Amniotic epithelial cell (primary cell): ENCODE measurements at places on chromosomes 1 and 21.
A peak's percentile ranks its signal among the peaks of the same experiment; 100 is the strongest.

- peak; percentile 32 for DNase-seq
Observed at GRCh38 chr1:65395887-65396612, 24.4 kb upstream of the LEPR start.

DNA sequence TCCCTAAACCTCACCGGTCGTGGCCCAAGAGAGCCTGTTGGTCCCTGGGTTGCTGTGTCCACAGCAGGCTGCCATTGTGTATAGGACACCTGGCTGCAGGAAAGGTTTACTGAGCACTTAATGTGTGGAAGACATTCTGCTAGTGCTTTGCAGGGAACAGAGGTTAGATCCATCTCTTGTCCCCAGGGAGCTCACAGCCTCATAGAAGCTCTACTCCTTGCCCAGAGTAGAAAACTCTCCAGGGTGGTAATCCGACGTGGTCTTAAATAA is 16.9 kb upstream of the ALPL start:
- no peak for DNase-seq

- no peak for DNase-seq
Observed at GRCh38 chr1:156750711-156751450, 594 bp downstream of the HDGF start.

DNA sequence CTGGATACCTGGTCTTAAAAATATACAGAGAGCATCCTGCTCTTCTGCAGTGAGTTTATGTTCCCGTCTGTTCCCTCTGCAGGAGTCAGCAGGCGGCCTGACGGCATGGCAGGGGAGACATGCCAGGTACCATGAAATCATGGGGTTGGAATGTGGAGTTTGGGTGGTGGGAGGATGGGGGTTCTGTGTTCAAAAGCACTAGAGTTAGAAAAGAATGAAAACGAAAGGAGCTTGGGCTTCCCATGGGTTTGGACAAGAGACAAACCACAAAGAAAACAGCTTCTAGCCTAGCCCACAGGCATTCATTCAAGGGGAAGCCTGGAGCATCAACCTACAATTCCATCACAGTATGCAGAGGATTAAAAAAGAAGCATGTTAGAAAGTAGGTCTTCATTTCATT is 59.9 kb downstream of the WARS2 start:
- DNase-seq = peak; percentile 99

DNA sequence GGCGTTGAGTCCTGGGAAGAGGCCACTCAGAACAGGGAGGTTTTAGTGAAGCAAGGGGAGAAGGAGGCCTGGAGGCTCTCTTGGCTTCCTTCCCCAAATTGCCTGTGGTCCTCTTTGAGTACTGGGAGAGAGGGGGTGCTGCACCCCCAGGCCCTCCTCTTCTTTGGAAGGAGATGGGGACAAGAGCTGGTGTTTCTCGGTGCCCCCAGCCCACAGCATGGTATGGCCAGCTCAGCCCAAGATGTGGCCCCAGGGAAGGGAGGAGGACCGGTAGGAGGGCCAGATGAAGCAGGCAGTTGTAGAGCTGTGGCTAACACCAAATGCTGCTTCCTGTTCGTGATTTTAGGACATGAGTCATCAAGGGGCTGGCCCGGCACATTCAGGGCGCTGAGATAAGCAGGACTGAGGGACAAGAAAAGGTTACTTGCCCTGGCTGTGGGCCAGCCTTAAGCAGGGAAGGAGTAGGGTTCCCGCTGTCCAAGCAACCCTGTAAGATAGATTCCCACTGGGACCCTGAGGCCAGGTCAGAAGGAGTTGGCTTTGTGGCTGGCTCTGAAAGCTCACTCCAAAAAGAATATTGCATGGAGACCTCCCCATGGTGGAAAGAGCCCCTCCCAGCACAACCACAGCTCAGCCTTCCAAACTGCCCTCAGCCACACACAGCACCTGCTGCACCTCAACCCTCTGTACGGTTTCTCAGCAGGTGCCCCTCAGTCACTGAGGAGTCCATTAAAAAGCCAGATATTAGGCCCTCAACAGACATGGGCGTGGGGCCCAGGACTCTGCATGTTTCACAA is 4.9 kb upstream of the TNFRSF1B start:
- DNase-seq = peak; percentile 76

DNA sequence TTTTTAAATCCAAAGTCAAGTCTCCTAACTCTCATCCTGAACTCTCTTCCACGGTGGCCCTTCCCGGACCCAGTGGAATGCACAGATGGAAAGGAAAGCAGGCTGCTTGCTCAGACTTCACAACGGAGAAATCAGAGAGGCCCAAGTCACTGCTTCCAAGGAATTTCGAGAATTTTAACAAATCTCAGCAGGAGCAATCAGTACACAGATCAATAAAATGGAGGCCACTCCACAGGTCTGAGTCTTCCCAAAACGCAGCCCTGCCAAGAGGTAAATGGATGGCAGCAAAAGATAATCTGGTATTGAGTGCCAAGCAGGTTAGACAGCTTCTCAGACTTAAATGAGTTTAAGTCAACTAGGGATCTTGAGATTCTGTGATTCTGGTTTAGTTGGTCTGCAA is 81.1 kb upstream of the TIAM1 start:
- DNase-seq = no peak

GRCh38 chr1:222098404-222098803 is 356.5 kb upstream of the DUSP10 start:
- DNase-seq = no peak

- no peak for DNase-seq
Observed at GRCh38 chr1:163614361-163614760, 292.6 kb downstream of the NUF2 start.

DNA sequence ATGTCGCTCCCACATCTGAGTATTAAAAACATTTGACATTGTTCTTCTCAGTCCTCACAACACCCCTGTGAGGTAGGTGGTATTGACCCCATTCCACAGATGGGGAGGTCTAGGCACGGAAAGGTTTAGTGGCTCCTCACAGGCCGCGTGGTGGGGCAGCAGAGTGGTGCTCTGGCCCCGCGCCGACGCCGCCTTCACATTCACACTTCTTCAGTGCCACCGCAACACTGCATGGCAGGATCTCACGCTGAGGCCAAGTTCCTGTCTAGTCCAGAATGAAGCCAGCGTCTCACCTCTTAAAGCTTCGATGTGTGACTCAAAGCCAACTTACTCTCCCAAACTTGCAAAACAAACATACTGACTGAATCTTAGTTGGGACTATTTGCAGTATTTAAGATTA is 12.1 kb downstream of the ICMT start:
- DNase-seq = no peak

- no peak for DNase-seq
Observed at GRCh38 chr1:42941640-42942330, 16.9 kb downstream of the SLC2A1 start.

DNA sequence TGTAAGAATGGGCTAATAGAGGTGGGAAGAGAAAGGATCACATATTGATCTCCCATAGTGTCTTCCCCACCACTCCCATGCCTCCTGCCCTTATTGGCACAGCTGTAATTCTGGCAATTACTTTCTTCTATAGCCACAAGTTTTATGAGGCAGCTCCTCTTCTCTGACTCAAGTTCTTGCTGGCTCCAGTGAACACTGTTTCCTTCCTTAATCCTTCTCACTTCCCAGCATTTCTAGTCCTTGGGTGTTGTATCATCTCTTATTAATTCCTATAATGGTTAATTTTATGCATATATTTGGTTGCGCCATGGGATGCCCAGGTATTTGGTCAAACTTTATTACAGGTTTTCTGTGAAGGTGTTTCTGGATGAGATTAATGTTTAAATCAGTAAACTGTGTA is 103.3 kb downstream of the MRPL39 start:
- no peak for DNase-seq

DNA sequence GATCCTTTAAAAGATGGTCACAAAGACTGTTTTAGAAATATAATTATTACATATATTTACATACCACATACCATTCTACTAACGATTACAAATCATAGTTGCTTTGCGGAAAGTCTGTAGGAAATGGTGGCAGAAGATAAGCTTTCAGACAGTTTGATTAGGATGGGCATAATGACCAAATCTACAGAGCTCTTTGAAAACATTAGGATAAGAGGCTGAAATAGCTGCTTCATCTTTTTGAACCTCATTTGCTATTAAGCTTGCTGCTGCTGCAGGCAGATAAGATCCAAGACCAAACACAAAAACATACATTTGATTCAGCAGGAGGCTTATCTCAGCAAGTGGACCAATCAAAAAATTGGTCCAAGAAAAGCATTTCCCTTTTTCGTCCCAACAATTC is 47.1 kb downstream of the DDAH1 start:
- no peak for DNase-seq

DNA sequence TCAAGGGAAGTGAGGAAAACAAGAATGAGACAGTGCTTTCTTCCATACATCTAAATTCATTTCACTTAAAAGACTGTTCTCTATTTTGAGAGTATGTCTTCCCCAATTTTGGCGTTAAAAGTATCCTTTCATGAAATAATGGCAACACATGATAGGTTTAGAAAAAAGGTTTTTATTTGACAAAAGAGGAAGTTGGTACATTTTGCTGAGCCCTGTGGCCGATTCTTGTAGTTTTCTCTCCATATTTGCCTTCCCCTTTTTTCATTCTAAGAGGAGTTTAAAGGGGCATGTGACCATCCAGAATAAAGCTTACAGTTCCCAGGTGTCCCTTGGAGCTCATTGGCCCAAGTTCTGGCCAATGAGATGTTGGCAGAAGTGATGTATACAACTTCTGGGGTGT is 140.4 kb upstream of the KCNE2 start:
- no peak for DNase-seq

GRCh38 chr1:2510366-2511155 is 15.8 kb downstream of the PANK4 start:
- DNase-seq = no peak

GRCh38 chr1:17546946-17547670 is 7.6 kb downstream of the ARHGEF10L start:
- no peak for DNase-seq

DNA sequence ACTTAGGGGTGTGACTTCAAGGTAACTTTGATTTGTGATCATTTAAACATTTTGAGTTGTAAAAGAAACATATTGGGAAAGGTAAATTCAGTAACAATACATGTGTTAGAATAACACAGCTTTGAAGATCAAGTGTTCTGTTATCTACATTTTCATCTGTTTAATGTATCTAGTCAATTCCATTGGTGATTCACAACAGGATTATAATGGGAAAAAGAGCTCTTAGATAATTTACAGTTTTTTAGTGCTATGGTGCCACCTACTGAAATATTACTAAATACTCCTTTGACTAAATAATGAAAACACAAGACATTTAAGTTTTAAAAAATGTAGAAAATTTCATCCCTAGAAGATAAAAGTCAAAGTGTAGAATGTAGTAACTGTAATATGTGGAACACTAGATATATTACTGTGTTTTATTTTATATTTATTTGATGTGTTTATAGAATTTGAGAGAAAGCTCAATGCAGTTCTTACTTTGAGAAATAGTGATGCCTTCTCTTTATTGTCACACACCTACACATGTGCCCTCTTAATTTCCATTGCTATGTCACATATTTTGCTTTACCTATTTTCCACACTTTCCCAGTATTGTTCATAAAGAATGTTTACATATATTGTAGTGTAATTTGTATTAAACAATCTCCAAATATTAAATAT is 47.4 kb downstream of the PTPRC start:
- peak; percentile 63 for DNase-seq

DNA sequence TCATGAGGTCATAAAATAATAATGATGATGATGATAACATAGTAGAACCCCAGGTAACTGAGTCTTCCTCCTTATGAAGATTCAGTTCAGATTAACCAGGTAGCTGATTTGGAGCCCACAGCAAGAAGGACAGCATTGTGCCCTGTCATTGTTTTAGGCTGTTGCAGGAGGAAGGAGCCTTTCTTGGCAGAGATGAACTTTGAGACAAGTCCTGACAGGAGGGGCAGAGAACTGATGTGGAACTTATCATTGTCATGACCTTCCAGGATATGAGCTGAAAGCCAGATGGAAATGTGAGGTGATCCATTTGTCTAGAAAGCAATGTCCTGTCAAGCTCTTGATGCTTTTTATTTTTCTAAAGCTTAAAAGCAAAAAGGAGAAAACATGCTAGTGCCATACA is 132.6 kb upstream of the COA6 start:
- DNase-seq = no peak

GRCh38 chr1:211944733-211945500 is 90.4 kb downstream of the INTS7 start:
- DNase-seq = peak; percentile 79

GRCh38 chr1:175124861-175125260 is 57.2 kb downstream of the TNN start:
- DNase-seq = no peak

GRCh38 chr1:48047116-48047515 is 49.9 kb upstream of the TRABD2B start:
- DNase-seq = peak; percentile 44

GRCh38 chr1:178034676-178035075 is 59.2 kb upstream of the RASAL2 start:
- DNase-seq = no peak

DNA sequence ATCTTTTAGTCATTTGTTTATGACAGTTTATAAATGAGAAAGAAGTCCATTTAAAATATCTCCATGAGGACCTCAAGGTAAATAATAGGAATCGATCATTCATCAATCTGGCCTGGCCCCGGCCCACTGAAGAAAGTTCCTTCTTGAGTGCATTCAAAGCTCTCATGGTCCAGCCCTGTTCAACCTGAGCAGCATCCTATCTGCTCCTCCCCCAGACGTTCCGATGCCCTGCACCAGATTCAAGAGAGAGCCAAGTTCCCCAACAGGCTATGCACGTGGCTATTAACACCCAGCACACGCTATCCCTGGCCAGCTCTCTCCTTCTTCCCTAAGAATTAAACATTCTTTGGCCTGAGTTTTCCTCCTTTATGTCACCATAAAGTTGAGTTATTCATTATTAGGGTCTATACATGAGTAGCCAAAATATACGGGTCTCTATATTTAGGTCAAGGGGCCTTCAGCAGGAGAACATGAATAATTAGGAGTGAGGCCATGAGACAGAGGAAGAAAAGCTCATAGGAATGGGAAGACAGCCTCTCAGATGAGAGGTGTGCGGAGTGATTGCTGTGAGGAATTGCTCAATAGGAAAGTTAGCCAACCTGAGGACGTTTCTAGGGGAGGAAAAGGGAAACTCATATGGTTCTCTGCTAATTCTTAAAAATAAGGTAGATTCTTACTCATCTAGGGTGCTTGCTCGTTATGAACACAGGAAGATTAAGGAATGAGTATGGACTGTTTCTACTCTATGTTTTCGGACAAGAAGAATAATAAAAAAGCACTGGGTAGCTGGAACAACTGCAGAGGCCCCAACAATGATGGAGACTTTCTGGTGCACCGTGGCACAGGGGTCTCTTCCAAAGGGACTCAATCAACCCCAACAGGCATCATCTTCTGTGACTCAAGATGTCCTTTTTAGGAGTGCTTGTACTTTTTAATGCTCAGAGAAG is 23.6 kb downstream of the RUNX1 start:
- peak; percentile 81 for DNase-seq
